Urinary bladder (tissue), 4 donors: ENCODE measurements at places on chromosomes 6 and 20. TPM values are rescaled to one million over a fixed set of nuclear protein-coding genes. Genes with fewer than 3 reads are reported as not detected.
A peak's percentile ranks its signal among the peaks of the same experiment; 100 is the strongest.

Gene LHFPL5
- not detected for total RNA-seq

Gene REPS1
- 96.8 TPM for total RNA-seq

Gene RIMS4
- 2.4 TPM for total RNA-seq

Gene MMP24OS
- 13.4 TPM for total RNA-seq

Gene MPIG6B
- total RNA-seq = 0.32 TPM

Gene CDSN
- not detected for total RNA-seq

Gene PPIL6
- total RNA-seq = 11.9 TPM

DNA sequence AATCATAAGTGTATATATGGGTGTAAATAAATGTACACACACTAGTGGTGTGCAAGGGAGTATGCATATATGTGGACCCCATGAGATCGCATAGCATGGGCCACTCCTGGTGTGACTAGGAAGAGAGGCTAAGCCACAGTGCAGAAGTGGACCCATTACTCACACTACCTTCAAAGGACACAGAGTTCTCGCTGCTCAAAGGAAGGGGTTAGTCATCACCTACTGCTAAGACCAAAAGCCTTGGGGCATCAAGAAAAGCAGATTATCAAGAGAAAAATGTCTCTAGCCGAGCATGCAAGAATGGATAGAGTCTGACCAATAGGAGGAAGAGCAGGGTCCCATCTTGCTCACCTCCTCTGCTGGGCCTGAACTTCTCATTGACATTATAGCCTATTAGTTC lies 195.5 kb downstream of the MAFB start:
- no peak for DNase-seq

GRCh38 chr6:19755181-19755580 lies 82.0 kb upstream of the ID4 start:
- DNase-seq = no peak

DNA sequence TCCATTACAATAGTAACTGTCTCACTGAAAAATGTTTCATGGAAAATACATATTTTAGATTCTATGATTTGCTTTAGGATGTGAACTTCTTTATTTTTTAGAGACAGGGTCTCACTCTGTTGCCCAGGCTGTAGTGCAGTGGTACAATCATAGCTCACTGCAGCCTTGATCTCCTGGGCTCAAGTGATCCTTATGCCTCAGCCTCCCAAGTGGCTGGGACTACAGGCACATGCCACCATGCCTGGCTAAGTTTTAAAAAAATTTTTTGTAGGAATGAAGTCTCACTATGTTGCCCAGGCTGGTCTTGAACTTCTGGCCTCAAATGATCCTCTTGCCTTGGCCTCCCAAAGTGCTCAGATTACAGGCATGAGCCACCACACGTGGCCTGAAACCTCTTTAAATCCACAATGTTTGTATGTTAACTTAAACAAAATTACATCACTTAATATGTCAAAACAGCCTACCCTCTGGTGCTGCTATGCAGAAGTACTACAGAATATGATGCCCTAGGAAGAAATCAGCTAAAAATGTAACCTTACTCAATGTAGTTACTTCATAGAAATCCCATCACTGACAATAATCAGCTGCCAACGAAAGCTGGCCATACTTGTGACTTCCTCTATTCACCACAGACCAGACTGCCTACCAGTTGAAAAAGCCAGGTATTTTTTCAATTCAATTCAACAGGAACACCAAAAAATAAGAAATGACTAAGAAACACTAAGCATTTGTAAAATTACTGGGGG lies 17.6 kb downstream of the EEF1A1 start:
- no peak for DNase-seq

- no peak for DNase-seq
Measured at GRCh38 chr6:35055891-35056290, 85.2 kb downstream of the TCP11 start.

DNA sequence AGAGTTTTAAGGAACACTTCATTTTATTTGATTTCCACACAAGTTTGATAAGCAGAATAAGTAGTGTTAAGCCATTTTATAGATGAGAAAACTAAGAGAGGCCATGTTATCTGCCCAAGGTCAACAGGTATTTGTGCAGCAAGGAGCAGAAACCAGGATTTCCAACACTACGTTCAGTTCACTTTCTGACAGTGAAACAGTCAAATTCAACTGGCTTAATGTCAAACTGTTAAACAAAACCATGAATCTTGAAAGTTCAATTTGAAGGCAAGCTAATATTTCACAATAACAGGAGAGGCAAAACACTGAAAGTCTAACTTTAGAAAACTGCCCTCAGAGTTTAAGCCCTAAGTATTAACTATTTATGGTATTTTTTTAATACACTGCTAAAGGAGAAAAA lies 32.6 kb downstream of the DTNBP1 start:
- no peak for DNase-seq

DNA sequence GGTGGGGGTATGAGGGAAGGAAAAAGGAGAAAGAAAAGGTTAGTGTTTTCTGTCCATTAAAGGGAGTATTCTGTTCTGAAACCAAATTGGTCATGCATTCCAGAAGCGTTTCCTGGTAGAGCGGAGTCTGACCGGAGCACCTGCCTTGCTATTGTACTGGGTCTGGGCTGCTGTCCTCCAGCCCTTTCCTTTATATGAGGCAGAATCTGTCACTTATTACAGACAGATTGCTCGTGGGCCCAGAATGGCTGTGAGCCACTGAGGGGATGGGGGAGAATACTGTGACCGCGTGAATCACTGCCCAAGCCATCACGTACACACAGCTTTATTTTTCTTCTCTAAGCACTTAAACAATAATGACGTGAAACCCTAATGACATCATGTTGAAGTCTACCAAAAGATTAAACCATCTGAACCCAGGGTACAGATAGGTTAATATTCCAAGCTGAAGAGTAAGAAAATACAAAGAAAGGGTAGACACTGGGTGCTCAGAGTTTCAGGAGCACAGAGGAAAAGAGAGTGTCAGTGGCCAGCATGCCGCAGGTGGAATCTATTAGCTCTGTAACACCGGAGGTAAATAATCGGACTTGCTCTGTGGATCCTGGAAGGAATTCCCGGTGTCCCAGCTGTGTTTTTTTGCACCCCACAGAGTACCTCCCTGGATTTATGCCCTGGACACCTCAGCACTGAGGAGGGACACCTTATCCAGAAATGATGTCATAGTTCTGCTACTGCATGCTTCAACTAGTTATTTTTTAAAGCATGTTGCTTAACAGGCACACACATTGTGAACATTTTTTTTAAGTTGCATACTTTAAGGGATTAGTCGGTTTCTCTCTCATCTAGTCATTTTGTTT lies 573.3 kb downstream of the PKHD1 start:
- DNase-seq = peak; percentile 18

DNA sequence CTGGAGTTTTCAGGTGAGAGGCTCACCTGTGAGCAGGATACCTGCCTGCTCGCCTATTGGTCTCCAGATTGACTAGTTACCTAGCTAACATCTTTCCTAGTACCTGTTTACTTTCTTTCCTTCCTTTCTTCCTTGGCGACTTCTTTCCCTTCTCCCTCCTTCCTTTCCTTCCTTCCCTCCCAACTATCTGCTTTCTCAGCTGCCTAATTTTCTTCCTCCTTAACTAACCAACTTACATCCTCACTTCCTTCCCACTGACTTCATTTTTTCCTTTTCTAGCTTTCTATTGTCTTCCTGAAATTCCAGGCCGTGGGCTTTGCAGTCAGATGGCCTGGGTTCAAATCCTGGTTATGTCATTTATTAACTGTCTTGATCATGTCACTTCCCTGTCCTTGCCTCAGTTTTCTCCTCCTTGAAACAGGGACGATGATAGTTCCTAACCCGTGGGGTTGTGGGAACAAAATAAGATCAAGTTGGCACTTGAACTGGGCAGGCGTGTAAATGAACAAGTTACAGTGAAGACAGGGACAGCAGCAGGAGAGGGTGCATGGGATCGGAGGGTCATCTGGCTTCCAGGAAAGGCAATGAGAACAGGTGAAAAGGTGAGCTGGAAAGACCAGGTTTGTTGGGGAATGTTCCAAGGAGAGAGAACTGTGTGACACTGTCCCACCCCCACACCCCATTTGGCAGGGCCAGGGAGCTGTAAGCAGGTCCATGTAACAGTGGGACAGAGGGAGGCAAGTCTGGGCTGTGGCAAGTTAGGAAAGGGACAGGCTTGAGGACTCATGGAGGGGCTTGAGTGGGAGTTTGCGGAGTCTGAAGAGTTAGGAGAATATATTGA lies 540 bp downstream of the SGK2 start:
- DNase-seq = no peak

DNA sequence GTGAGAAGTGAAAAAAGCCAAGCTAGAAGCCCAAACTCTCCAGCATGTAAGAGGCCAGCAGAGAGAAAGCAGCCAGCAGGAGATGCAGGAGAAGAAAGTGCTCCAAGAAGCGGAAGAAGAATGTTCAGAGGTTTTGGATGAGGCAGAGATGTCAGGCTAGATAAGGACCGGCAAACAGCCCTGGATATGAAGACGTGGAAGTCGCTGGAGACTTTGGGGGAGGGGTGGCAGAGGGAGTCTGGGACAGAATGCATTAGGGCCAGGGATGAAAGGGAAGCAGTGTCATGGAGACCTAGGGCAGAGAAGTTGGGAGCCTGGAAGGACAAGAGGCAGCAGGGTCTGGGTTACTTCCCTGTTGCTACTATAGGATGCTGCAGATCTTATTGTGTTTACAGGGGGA lies 5.3 kb upstream of the SCUBE3 start:
- DNase-seq = no peak

DNA sequence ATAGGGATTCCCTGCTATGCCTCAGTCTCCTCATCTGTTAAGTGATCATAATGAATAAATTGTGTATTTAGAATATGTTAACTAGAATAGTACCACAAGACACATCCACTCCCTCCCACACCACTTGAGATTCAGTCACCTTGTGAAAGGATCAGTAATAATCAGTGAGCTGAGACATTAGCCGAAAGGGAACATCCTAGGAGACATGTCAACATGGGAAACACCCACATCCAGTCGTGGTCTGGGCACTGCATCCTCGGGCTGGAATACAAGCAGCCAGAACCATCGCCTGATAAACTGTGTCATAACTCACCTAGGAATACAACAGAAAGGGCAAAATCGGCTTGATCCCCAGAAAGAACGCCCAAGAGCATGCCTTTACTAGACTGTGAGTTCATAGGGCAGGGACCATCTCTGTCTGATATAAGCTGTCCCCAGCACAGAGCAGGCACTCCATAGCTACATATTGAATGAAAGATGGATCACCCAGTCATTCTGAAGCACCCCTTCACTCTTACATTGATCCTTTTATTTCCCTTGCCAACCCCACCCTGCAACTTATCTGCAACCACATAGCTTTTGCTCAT lies 23.9 kb downstream of the RIPOR2 start:
- no peak for DNase-seq

DNA sequence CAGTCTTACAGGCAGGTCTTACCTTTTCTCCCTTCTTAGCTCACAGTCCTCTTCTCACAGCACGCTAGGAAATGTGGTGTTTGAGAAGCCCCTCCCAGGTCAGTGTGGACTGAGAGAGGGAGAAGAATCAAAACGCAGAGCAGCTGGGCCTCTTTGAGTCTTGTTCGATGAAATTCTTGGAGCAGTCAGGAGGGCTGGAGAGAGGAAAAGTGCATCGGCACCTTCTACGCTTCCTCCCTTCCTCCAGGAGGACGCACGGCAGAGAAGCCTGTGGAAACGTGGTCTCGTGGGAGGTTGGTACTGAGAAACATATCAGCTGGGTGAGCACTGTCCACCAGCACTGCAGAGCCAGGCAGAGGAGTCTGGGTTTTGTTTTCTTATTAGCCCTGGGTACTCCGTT lies 52.7 kb downstream of the TXLNB start:
- DNase-seq = no peak

GRCh38 chr6:44275271-44275748 lies 5.1 kb downstream of the TMEM151B start:
- DNase-seq = no peak

GRCh38 chr6:132227904-132228303 lies 173.4 kb downstream of the MOXD1 start:
- DNase-seq = no peak

DNA sequence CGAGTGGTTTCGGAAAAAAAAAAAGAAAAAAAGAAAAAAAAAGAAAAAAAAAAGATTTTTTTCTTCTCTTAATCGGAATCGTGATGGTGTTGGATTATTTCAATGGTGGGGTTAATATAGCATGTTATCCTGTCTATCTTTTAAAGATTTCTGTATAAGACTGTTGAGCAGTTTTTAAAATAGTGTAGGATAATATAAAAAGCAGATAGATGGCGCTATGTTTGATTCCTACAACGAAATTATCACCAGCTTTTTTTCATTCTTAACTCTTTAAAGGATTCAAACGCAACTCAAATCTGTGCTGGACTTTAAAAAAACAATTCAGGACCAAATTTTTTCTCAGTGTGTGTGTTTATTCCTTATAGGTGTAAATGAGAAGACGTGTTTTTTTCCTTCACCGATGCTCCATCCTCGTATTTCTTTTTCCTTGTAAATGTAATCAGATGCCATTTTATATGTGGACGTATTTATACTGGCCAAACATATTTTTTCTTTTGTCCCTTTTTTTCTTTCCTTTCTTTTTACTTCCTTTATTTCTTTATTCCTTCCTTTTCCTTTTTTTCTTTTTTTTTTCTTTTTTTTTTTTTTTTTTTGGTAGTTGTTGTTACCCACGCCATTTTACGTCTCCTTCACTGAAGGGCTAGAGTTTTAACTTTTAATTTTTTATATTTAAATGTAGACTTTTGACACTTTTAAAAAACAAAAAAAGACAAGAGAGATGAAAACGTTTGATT lies 3.6 kb downstream of the SOX4 start:
- DNase-seq = no peak

DNA sequence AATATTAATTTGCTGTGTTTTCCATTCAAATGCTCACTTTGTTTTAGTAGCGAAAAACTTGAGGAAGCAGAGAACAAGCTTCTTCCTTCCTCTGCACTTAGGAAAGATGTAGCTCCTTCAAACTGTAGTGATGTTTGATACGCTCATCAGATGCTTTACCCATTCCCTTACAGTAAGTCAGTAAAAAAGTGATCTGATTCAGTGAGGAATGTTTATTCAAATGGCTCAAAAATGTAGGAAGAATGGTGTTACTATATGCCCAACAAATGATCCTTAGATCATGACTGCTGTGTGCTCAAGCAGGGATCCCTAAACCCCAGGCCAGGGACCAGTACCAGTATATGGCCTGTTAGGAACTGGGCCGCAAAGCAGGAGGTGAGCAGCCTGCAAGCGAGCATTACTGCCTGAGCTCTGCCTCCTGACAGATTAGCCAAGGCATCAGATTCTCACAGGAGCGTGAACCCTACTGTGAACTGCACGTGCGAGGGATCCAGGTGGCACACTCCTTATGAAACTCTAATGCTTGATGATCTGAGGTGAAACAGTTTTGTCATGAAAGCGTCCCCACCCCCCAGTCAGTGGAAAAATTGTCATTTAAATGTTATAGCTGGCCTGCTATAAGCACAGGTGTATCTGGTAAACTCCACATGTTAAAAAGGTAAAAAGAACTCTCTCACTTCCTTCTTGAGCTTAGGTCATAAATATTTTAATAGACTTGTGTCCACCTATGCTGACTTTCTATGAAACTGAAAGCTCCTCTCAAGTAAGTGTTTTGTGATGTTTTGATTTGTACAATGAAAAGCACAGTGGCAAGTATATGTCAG lies 187.2 kb downstream of the FOXC1 start:
- DNase-seq = no peak

DNA sequence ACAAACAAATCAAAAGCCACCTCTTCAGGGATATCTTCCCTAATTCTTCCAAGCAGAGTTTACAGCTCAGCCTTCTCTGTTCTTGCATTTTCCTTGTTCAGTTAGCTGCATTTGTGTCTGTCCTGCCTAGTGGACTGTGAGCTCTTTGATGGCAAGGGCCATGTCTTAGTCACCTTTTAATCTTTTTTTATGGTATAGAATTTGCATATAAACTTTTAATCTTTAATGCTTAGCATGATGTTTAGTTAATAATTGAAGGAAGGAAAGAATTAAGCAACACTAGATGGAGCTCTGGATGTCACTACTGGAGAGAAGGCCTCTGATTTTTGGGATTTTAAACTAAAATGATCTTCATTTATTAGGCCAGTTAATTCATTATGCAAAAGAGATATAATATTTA lies 12.1 kb downstream of the PPP2R5D start:
- no peak for DNase-seq
